ENCODE measurements at places on chromosomes 7 and 10. TPM values are rescaled to one million over a fixed set of nuclear protein-coding genes. Genes with fewer than 3 reads are reported as not detected.
A peak's percentile ranks its signal among the peaks of the same experiment; 100 is the strongest.

UCMA gene
- not detected for total RNA-seq

MRLN gene
- total RNA-seq = not detected

MACROH2A2 gene
- 6.7 TPM for total RNA-seq

AKR1C4 gene
- total RNA-seq = not detected

ZPBP gene
- total RNA-seq = not detected

LIPN gene
- not detected for total RNA-seq

DNA sequence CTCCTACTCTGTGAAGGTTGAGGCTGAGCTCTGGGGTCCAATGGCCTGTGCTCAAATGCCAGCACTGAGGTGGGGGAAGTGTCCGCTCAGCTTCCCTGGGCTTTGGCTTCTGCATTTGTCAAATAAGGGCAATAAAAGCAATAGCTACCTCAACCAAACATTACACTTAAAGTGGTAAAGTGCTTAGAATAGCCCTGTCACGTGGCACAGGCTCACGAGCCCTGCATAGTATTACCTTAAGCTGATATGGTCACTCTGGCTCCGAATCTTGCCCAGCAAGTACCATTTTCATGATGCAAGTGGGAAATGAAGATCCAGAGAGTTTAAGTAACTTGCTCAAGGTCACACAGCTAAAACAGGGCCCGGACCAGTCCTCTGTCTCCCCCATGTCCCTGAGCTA, 451.1 kb upstream of the ZMIZ1 start:
- H3K27ac ChIP-seq = no peak overlapping the region
- H3K4me1 ChIP-seq = peaks cover 11% of the 10 kb centered on the region
- H3K4me3 ChIP-seq = no peak overlapping the region

- H3K27ac ChIP-seq = no peak overlapping the region
- DNase-seq = no peak
- H3K4me1 ChIP-seq = no peaks in the 10 kb centered on the region
- H3K36me3 ChIP-seq = no peaks in the 10 kb centered on the region
- H3K27me3 ChIP-seq = no peaks in the 10 kb centered on the region
Measured at GRCh38 chr10:92267343-92267742, 23.5 kb downstream of the CPEB3 start.

GRCh38 chr10:79053081-79053434, 15.7 kb upstream of the ZMIZ1 start:
- no peak overlapping the region for H3K4me3 ChIP-seq
- DNase-seq = no peak
- H3K27me3 ChIP-seq = no peaks in the 10 kb centered on the region
- H3K27ac ChIP-seq = peak overlapping the region; percentile 64
- H3K4me1 ChIP-seq = peaks cover 67% of the 10 kb centered on the region
- no peaks in the 10 kb centered on the region for H3K36me3 ChIP-seq

DNA sequence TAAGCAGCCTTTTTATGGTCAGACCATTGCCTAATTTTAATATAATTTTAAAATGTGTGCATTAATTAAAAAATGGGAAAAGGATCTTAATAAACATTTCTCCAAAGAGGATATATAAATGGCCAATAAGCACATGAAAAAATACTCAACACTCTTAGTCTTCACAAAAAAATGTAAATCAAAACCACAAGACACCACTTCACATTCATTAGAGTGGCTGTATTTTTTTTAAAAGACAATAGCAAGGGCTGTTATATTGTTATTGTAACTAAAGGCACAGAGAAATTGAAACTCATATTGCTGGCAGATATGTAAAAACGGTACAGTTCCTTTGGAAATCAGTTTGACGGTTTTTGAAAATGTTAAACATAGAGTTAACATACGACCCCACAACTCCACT, 3.2 kb upstream of the CROT start:
- H3K27ac ChIP-seq = no peak overlapping the region
- no peak for DNase-seq
- H3K36me3 ChIP-seq = peaks cover 21% of the 10 kb centered on the region
- H3K4me3 ChIP-seq = no peak overlapping the region

- no peaks in the 10 kb centered on the region for H3K27me3 ChIP-seq
- DNase-seq = no peak
- H3K36me3 ChIP-seq = no peaks in the 10 kb centered on the region
- no peak overlapping the region for H3K4me3 ChIP-seq
- no peaks in the 10 kb centered on the region for H3K4me1 ChIP-seq
Measured at GRCh38 chr7:9029681-9030530, 596.5 kb downstream of the NXPH1 start.

DNA sequence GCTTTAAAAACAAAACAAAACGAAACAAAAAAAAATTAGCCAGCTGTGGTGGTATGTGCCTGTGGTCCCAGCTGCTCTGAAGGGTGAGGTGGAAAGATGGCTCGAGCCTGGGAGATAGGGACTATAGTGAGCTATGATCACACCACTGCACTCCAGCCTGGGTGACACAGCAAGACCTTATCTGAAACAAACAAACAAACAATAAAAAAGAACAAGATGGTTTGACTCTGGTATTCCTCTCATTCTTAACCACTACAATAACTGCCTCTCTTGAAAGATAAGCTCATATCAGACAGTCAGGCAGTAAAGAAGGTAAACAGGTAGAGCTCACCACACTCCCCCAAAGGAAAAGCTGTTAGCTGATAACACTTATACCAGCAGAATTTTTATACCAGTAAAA, 14.1 kb upstream of the DUSP5 start:
- H3K4me3 ChIP-seq = no peak overlapping the region
- no peak overlapping the region for H3K27ac ChIP-seq
- no peak for DNase-seq
- peaks cover 8% of the 10 kb centered on the region for H3K27me3 ChIP-seq
- H3K4me1 ChIP-seq = no peaks in the 10 kb centered on the region

- peaks cover 15% of the 10 kb centered on the region for H3K4me1 ChIP-seq
- no peak overlapping the region for H3K27ac ChIP-seq
- H3K36me3 ChIP-seq = no peaks in the 10 kb centered on the region
- DNase-seq = no peak
- no peaks in the 10 kb centered on the region for H3K27me3 ChIP-seq
- no peak overlapping the region for H3K4me3 ChIP-seq
Measured at GRCh38 chr7:101832205-101832631, 14.8 kb downstream of the CUX1 start.
